Activated naive CD8-positive, alpha-beta T cell treated with anti-CD3 and anti-CD28 coated beads for 36 hours (primary cell): ENCODE measurements at places on chromosomes 3 and 15. TPM values are rescaled to one million over a fixed set of nuclear protein-coding genes. Genes with fewer than 3 reads are reported as not detected.

LRRIQ4 gene
- total RNA-seq, result 0.49 TPM

SNX22 gene
- total RNA-seq, result 0.74 TPM

MYZAP gene
- total RNA-seq, result not detected

APPL1 gene
- 36.2 TPM for total RNA-seq

RBMS3 gene
- 1.6 TPM for total RNA-seq

SLC9C1 gene
- total RNA-seq, result not detected

RBP2 gene
- not detected for total RNA-seq

ARL14 gene
- total RNA-seq, result not detected

- no peak for DNase-seq
These were observed 156.1 kb upstream of the CGNL1 start for GRCh38 chr15:57220205-57220604.

- DNase-seq, result no peak
These were observed 889.0 kb upstream of the CFAP20DC start for GRCh38 chr3:59938828-59939227.

GRCh38 chr3:158097081-158097592 is 9.1 kb downstream of the SHOX2 start:
- no peak for DNase-seq

DNA sequence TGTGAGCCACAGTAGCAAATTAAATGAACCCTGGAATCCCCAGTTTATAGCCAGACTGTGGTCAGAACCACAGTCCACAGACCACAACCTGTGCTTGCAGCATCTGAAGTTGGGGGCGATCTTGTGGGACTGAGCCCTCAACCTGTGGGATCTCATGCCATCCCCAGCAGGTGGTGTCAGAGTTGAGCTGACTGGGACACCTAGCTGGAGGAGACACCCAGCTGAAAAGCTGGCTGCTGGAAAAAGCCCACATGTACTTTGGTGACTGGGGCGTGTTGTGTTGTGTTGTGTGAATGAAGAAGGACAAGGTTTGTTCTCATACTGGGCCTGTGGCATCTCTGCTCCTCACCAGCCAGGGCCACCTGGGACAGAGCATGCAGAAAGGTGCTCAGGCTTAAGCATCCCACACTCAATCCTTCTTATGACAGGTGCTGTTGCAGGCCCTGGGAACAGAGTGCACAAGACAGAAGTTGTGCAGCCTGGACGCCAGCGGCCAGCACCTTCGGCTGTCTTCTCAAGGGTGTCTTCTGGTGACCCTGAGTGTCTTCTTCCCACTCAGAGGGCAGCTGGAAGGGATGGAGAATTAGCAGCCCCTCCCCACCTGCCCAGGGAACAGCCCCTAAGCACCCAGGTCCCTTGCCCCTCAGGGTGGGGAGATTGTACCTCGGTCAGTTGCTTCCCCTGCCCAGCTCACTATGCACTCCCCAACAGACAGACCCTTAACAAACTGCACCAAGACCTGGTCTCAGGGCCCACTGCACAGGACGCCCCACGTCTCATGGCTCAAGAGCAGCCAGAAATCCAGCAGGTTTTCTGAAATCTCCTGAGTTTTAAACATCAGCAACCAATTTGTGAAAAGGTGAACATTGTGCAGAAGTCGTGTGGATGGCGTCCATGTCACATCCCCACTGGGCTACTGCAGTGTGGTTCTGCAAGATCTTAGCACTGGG is 2.2 kb upstream of the UROC1 start:
- no peak for DNase-seq

DNA sequence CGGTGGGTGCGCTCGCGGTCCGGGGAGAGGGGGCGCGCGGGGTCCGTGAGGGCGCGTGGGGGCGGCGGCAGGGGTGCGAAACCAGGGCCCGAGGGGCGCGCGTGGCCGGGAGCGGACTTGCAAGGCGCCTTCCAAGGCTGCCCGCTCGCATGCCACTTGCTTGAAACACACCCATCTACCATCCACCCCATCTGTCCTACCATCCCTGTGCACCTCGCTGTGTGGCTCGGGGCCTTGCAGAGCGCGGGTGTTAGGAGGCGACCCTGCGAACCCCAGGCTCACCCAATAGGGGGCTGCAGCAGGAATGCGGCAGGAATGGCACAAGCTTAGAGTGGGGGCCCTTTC is 240 bp downstream of the CFAP100 start:
- no peak for DNase-seq

DNA sequence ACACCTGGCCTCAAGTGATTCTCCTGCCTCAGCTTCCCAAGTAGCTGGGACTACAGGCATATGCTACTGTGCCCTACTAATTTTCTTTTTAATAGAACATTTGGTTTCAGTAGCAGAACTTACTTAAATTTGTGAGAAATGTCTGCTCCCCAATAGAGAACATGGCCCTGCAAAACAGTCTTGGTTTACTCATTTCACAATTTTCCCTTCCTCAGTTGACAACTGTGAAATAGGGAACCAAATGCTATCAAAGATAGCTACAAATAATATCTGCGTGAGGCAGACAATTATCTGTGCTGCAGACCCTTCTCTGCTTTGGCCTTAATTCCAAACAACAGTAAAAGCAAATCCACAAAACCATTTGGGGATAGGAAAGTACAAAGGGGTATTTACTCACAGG is 22.6 kb downstream of the METTL6 start:
- DNase-seq, result no peak

DNA sequence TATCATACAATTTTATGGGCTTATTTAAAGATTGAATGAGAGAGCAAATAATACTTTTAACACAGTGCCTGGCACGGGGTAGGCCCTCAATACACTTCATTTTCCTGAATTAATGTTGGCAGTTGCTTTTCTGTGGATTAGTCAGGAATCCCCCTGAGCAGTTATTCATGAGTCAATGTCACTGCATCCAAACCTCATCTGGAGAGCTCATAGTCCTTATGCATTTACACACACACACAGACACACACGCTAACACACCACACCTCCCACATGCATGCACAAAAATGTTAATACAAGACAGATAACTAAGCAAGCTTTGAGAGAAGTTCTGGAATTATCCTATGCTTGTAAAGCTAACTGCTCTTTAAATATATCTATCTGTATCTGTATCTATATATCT is 34.0 kb upstream of the TNFAIP8L3 start:
- DNase-seq, result no peak

- DNase-seq, result no peak
These were observed 187.1 kb downstream of the DPH6 start for GRCh38 chr15:35358824-35359223.

DNA sequence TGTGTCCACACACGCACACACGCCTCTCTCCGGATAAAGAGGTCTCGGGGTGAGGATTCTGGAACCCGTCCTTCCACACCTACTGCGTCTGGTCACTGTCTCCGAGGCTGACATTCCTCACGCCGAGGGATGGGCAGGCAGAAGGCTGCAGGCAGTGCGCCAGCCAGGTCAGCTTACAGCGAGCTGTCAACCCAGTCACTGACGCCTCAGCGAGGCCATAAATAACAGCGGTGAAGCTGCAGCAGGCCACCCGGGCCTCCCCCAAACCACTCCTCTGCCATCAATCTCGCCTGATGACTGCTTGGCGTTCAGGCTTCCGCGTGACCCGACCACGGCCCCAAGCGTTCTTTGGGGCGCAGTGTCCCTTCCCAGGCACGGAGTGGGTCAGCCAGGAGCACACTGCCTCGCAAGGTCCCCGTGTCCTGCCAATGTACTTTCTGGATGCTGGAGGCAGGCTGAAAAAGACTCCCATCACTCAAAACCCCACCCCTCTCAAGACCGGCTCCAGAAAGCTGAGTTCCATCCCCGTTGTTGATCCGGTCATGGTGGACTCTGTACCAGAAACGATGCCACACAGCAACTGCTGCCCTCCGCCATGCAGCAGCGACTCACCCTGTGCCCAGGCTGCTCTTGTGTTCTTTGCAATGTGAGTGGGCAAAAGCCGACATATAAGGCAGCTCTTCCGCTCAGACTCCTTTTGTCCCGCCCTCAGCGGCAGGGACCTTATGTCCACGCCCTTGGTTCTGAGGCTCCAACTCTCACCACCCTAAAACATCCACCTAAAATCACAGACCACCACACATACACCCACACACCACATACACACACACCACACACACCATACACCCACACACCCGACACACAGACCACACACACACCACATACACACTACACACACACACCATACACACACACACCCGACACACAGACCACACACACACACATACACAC is 27.1 kb downstream of the CPN2 start:
- no peak for DNase-seq

DNA sequence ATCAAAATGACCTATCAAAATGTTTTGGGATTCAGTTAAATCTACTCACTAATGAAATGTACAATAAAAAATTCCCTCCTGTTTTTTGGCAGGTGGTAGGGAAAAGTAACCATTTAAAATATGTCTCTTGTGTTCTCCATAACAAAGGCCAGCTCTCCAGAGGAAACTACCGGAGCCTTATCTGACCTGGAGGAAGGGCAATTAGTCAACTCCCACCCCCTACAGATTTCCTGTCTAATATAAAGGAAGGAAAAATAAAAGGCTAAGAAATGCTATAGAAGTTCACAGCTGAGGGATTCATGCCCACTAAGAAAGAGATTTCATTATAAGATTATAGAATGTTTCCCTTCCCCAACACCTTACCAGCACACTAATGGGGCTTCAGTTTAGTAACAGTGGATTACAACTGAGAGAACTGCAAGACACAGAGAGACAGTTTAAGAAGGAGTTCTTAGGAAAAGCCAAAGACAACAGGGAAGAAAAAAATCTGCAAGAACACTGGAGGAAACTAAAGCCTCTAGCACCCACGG is 376.5 kb upstream of the KCNMB2 start:
- DNase-seq, result no peak

GRCh38 chr15:73362900-73363299 is 5.9 kb downstream of the HCN4 start:
- DNase-seq, result no peak

DNA sequence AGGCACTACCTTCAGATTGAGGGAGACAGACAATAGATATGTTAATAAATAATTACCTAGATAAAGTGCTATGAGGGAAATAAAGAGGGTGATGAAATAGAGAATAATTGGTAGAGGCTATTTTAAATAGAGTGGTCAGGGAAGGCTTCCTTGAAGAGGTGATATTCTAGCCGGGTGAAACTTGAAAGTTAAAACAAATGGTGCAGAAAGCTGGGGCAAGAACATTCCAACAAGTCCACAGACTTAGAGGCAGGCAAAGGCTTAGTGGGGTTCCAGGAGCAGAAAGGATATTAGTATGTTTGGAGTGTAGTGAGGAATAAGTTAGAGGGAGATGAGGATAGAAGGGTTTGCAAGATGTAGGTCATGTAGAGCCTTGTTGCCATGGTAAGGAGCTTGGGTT is 10.1 kb downstream of the HACD3 start:
- no peak for DNase-seq

GRCh38 chr15:63136742-63137141 is 15.1 kb downstream of the LACTB start:
- DNase-seq, result no peak

DNA sequence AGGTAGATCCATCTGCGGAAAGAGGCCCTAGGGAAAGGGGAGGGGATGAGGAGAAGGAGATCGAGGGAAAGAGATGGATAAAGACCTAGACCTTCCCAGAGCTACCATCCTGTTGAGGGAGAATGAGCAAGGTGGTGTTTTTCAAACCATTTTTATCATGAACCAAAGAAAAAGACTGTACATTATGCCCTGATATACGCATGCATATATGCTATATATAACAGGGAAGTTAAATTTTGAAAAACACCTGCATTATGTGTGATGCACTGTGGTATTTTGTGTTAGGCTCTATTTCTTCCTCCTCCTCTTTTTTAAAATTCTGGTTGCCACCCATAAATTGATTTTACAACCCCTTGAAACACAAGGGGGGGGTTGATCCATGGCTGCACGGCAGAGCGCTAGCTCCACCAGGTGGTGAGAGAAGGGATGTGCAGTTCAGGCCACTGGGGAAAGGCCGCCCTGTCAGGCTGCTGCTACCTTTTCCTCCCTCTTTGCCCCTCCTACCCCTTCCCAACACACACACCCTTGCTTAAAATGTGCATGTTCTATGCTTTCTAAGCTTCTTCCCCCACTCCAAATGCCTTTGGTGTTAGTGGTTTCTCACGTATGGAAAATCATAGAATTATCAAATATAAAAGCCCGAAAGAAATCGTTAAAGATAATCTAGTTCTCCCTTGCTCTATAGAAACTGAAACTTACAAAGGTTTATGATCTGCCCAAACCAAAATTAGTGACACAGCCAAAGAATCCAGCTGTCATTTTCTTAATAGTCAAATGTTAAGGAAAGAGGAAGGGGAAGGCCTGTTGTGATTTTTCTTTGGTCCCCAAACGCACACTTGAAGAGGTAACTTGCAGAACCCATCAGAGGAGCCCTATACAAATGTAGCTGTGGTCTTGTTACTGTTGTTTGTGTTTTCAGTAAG is 262.0 kb upstream of the UMPS start:
- peak; percentile 27 for DNase-seq

GRCh38 chr3:19202303-19202702 is 54.0 kb downstream of the KCNH8 start:
- DNase-seq, result no peak

- no peak for DNase-seq
These were observed 234.1 kb downstream of the OPA1 start for GRCh38 chr3:193827040-193827669.

GRCh38 chr3:17709236-17709810 is 33.1 kb downstream of the TBC1D5 start:
- no peak for DNase-seq

GRCh38 chr3:50445919-50446318 is 57.5 kb downstream of the CACNA2D2 start:
- no peak for DNase-seq

- DNase-seq, result peak; percentile 32
These were observed 686 bp downstream of the VPS8 start for GRCh38 chr3:184812662-184813042.

GRCh38 chr3:11932636-11933035 is 71.6 kb upstream of the SYN2 start:
- no peak for DNase-seq

DNA sequence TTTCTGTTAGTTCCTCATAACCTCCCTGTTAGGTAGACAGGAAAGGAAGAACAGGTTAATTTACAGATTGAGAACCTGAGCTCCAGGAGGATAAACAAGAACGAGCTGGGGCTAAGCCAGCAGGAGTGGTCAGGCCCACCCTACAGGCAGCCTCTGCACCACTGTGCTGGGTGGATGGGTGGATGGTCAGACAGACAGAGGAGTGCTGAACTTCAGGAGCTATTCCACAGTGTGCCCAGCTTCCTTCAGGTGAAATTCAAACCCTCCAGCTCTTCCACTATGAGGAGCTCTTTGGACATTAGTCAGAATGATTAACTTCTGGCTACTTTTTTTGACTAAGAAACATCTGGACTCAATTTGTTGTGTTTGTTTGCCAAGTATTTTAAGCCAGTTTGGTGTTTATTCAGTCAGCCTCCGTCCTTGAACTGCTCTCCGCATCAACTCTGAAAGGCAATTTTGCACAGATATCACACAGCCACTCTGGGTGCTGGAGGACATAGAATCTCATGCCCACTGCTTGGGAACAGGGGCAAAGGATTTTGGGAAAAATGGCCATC is 361.9 kb downstream of the CLSTN2 start:
- DNase-seq, result no peak
